ENCODE measurements at places on chromosomes 2 and 18.

DNA sequence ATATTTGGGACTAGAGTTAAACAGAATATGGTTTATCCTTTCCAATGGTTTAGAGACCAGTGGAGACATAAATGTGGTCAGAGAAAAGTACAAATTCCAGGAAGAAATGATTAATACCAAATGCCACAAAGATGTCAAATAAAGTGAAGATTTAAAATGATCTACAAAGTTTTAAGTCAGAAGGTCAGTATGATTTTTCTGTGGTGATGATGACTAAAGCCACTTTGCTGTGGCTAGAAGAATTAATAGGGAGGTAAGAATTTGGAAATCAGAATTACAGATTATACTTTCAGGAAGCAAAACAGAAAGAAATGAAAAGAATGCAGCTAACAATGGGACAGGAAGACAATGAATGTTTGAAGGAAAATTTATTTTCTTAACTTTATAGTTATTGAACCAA lies 91.5 kb upstream of the CDH7 start:
- no peak for DNase-seq

- DNase-seq: no peak
These were observed 103.5 kb downstream of the STPG4 start for GRCh38 chr2:47051562-47051961.

DNA sequence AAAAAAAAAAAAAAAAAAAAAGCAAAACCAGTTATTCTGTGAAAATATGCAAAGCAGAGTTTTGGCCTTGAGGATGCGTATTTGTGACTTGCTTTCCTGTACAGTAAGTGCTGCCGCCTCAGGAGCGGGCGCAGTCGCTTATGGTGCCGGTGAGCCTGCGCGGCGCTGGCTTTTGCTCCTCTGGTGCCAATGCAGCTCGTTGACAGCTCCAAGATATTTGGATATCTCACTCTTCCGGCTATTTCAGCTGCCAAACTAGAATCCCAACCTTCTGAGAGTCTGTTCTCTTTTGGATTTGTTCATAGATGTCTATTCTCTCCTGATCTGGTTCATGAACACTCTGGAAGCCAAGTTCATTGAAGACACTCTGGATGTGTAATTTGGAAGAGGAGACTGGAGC lies 184.1 kb downstream of the AGAP1 start:
- no peak for DNase-seq

DNA sequence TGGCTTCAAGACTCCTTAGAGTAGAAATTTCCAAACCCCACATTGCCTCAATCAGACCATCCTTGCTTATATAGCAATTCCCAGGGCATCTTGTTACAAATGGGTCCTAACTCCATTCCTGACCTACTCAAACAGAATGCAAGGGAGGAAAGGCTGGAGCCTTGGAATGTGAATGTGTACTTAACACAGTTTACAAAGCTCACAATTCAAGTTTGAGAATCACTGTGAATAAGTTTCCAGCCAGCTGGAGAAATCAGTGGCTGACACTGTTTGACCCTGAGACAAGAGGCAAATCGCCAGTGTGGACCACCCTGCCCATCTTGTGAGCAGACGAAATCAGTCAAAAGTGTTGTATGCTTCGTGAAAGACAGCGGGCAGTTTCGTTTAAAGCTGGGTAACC lies 65.5 kb downstream of the SOWAHC start:
- DNase-seq: no peak

DNA sequence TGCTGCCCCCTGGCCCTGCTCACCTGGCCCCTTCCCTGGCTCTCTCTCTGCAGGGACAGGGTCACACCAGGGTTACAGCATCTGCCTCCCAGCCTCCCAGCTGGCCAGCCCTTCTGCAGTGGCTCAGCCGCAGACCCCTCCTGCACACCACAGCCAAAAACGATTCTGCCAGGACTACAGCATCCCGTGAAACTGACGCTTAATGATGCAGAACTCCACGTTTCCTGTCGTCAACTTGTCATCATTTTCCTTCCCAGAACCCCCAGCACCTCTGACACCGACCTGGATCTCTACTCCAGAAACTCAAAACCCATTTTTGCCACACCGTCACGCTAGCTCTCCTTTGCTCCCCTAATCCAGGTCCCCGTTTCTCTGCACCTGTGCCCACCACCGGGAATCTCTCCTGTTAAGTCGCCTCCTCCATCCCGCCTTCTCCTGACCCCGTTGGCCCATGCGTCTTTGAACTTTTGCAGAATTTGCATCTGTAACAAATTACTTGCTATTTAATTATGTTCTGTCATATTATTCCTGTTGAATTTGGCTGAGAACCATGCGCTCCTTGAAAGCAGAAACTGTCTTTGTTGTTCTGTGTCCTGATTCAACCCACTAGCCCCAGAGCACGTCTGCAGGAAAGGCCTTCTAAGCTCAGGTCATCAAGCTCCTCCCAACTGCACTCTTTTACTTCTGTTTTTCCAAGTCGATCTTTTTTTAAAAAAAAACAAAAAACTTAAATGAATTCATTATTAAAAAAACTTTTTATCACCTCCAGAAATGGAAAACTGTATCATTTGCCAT lies 173.2 kb upstream of the COPS8 start:
- no peak for DNase-seq

DNA sequence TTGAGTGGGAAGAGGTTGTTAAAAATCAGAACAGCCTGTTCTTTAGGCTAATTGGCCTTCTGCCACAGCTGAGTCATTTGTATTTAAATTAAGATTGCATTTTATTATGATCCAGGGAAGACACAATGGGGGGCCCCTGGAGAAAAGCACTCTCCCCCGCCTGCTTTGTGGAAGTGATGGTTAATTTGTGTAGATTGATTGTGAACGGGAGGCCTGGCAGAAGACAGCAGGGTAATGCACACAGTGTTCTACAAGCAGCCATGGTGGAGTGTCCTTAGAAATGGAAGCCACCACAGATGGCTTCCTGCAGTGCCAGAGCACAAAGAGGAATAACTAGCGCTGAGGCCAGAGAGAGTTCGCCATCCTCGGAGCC lies 19.6 kb downstream of the RAMP1 start:
- DNase-seq: no peak

DNA sequence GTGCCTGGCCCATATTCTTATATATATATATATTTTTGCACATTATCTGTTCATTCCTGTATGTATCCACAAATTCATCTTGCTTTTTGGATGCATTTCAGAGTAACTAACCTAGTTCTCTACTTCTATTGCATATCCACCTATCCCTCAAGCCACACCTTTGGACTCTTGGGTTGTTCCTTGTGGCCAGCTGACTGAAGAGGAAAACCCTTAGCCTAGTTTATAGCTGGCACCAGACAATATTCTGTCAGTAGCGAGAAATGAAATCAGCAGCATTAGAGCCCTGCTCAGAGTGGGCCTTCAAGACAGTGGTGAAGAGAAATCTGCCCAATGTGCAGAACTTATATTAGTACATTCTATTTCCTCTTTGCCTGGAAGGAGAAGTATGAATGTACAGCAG lies 19.6 kb upstream of the ALMS1 start:
- DNase-seq: no peak

DNA sequence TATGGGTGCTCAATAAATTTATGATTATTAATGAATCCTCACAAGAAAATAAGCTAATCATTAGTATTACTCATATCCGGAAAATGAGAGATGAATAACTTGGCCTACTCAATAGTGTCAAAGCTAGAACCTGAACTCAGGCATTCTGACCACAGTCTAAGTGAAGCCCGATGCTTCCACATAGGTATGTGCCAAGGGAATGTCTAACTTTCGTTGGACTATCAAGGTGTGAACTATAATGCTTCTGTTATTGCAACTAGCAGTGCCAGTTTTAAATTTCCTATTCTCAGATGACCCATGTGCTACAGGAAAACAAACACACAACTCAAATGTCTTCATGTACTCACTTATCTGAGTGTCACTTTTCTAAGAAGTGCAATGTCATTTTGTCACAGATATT lies 1.8 kb downstream of the BARD1 start:
- DNase-seq: no peak

DNA sequence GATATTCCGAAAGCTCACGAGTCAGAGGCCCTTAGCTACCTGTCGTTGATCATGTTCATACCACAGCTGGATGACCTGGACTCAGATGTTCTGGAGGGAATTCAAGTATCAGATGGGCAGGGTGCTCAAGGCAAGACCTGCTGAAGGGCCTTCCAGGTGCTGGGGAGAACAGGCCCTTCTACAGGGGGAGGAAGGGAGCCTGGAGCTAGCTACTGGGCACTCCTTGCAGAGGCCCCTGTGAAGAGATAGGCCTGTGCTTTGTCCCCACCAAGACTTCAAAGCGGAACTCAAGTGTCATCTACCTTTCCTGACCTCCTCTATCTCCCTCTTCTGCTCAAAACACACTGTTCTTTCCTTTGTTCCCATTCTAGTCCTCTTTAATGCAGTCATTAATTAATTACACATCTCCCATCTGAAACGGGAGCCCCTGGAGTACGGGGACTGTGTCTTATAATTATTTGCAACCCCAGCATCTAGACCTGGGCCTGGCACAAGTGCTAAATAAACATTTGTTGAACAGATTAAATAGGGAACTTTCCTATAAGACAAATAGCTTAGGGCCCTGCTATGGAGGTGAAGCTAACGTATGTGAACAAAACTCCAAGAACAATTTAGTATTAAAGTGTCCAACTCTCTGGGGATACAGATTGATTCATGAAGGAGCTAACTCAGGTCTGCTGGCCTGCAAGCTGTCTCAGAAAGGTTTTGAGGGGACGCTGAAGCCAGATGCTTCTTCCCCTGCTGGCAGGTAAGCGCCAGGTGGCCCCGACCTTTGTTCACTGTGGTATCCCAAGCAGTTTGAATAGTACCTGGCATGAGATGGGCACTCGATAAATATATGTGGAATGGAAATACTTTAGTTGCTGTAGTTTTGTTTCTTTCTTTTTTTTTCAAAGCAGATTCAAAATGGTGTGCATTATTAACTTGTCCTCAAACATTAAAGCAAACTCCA lies 22.0 kb downstream of the RHOB start:
- DNase-seq: no peak

DNA sequence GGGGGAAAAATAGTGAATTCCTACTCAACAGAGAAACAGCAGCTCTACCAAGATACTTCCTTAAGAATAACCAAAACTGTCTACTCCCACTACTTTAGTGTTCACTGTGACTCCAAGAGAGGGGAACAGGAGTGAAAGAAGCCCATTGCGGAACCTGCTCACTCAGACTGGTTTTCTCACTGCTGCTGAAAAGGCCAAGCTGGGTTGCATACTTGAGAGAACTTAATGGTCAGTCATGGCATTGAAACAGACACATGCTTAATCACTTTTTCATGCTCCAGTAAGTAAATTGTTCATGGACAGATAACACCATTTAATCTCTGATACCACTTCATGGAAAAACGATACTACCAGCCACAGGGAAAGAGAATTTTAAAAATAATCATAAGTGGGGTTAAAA lies 35.7 kb upstream of the SLC8A1 start:
- DNase-seq: no peak

GRCh38 chr18:48152549-48152948 lies 222.1 kb upstream of the SMAD2 start:
- no peak for DNase-seq

DNA sequence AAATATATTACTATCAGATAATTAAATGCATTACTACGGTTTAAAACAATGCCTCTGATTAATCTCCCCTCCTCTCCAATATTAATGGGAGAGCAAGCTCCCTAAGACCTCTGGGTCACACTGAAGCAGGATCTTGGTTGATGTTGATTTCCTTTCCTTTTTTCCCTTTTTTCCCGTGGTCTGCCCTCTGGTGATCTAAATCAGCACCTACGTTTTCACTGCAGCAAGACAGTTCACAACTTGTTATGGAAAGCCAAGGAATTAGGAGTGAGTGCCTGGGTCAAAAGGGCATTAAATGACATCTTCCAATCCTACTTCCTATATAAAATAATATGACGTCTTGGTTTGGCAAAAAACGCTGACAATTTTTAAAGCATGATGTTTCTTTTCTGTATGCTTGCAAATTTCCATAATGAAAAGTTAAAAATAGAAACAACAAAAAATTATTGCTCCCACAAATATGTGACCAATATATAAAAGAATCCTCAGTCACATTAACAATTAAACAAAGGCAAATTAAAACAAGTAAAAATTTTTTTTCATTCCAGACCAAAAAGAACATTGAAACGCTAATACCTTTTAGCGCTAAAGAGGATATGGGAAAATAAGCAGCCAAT lies 7.9 kb upstream of the CFAP36 start:
- DNase-seq: no peak

- no peak for DNase-seq
These were observed 31.5 kb downstream of the COA5 start for GRCh38 chr2:98576666-98577312.

GRCh38 chr2:225600865-225601264 lies 201.4 kb downstream of the NYAP2 start:
- no peak for DNase-seq

- DNase-seq: no peak
These were observed 423.3 kb downstream of the MTX2 start for GRCh38 chr2:176692533-176692932.

- DNase-seq: no peak
These were observed 241.4 kb upstream of the CXCR4 start for GRCh38 chr2:136359121-136359965.

GRCh38 chr18:46213295-46213694 lies 109.1 kb downstream of the HAUS1 start:
- no peak for DNase-seq

DNA sequence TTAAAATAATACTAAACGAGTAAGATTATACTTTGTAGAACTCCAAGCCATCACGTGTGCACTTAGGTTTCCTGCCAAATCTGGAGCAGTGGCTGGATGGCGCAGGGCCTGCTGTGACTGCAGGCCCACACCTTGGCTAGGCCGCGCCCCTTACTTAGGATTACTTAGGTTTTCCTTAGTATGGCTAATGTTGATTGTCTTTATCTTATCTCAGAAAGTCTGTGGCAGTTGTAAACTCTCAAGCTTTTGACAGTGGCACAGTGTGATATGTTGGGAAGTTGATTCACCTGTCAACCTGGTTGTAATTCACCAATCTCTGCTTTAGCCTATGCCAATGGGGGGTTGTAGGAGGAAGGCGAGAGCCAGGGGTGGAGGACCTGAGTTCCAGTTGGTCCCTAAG lies 208.4 kb downstream of the ZNF407 start:
- DNase-seq: no peak

DNA sequence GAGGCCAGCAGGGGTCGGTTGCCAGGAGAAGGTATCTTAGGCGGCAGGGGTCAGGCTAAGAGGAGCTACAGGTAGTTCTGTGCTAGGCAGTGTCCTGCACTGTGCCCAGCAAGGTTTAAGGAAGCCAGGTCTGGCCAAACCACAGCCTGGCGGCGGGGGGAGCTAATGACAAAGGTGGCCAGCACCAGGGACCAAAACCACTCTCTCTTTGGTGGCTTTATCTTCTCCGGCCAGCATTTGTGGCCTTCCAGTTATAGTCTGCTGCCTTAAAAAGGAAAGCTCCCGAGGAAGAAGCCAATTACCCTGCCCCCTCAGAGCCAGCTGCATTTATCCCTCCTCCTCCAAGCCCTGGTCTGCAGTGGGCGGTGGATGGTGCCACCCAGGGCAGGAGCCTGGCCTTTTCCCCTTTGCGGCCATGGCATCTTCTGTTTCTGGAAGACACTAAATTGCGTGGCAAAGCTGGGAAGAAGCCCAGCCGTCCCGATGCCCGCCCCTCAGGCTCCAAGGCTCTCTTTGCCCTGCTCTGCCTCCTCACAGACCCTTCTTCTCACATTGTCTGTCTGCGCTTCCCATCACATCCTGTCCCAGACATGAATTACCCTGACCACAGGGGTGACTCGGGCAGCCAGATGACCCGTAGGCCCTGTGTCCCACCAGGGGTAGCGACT lies 94.6 kb downstream of the EN1 start:
- DNase-seq: no peak

GRCh38 chr2:171822525-171823322 lies 71.3 kb downstream of the SLC25A12 start:
- no peak for DNase-seq

- no peak for DNase-seq
These were observed 10.4 kb downstream of the SLC4A3 start for GRCh38 chr2:219637842-219638185.
